Lung (tissue), 17 donors: ENCODE measurements at places on chromosomes 2 and 18. TPM values are rescaled to one million over a fixed set of nuclear protein-coding genes. Genes with fewer than 3 reads are reported as not detected.

The POMC gene
- 3.2 TPM for total RNA-seq

The ZSCAN30 gene
- total RNA-seq = 42.6 TPM

The LRRC30 gene
- total RNA-seq = not detected

The ZNF532 gene
- 56.6 TPM for total RNA-seq

The LRRTM4 gene
- total RNA-seq = 1.2 TPM

The RSAD2 gene
- 11.5 TPM for total RNA-seq
